ENCODE measurements at places on chromosomes 7 and 10. TPM values are rescaled to one million over a fixed set of nuclear protein-coding genes. Genes with fewer than 3 reads are reported as not detected.

GRCh38 chr10:14775656-14776055 lies 959 bp upstream of the FAM107B start:
- no peak for DNase-seq

The H2BK1 gene
- 1.0 TPM for total RNA-seq

GRCh38 chr10:31136386-31136785 lies 104.7 kb upstream of the ZNF438 start:
- DNase-seq: no peak

DNA sequence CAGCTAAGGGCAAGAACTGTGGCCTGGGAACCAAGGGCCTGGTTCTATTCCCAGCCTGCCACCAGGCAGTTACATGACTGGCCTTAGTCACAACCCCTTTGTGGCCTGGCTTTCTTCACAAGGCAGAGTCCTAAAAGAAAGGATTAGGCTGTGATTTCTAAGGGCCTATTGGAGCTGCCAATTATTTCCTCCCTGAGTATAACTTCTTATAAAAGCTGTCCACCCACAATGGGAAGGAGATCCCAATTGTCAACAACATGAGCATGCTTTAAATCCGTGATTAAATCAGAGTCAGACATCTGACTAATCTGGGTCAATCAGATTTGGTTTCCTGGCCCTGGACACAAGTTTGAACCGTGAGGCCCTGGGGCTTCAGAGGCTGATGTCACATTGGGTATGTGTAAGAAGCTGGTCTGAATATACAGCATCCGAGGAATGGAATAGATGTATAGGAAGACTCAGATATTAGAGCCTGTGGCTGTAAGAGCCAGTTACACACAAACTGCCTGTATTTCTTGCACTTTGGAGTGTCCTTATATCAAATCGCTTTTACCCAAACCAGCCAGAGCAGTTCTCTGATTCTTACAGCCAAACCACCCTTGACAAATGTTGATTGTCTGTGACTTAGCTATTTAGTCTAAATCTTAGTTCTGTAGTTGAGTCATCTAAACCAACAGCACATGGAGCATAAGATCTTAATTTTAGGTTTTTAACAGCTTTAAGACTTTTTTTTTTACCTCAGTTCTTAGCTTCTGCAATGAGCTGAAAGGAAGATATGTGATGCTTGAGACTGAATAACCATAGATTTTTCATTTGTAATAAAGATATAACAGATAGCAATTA lies 61.3 kb downstream of the ABCB4 start:
- no peak for DNase-seq

- DNase-seq: no peak
These were observed 14.7 kb downstream of the CNPY1 start for GRCh38 chr7:155531681-155532080.

- no peak for DNase-seq
These were observed 43.0 kb upstream of the OPN4 start for GRCh38 chr10:86611386-86611785.

DNA sequence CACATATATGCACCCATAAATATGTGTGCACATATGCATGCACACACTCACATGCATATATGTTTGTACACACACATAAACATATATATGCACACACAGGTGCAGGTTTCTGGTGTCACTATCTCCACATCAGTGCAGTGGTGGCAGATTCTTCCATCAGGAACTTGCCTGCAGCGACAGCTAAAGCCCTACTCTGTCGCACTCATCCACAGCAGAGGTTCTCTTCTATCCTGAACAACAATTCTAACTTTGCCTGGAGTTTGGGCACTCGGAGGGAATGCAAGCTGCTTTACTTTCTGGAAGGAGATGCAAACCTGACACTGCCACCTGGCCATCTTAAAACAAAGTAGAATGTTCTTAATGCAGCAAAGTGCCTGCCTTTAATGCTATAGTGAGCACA lies 745.8 kb downstream of the GRID1 start:
- DNase-seq: no peak

The HOXA10 gene
- not detected for total RNA-seq

DNA sequence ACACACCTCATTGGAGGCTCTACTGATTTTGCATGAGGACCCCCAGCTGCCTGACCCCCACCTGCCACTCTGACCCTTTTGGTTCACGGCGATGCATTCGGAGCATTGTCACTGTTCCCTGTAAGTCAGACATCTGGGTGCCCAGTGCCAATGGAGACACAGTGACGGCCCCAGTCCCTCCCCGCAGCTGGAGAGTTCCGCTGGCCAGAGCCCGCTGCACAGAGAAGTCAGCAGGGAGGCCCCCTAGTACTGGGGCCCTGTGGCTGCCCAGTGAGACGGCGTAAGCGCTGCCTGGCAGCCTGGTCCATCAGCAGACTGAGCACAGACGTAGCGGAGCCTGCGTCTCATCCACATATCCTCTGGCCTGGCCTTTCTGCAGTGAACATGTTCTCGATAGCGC lies 77.5 kb downstream of the NKX6-2 start:
- no peak for DNase-seq

DNA sequence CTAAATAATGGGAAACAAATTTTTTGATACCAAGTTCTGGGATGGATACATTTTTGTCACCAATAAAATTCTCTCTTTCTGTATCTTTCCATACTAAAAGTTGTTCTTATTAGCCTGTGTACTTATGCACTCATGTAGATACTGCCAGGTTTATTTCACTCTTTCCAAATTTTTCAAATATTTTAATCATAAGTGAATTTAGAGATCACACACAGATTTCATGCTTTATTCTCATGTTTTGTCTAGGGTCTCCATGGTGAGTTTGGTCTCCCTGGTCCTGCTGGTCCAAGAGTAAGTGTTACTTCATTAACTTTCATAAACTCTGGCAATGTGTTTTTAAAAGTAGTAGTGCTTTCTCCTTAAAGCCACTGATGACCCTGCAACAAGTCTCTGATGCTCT lies 20.3 kb downstream of the COL1A2 start:
- no peak for DNase-seq

DNA sequence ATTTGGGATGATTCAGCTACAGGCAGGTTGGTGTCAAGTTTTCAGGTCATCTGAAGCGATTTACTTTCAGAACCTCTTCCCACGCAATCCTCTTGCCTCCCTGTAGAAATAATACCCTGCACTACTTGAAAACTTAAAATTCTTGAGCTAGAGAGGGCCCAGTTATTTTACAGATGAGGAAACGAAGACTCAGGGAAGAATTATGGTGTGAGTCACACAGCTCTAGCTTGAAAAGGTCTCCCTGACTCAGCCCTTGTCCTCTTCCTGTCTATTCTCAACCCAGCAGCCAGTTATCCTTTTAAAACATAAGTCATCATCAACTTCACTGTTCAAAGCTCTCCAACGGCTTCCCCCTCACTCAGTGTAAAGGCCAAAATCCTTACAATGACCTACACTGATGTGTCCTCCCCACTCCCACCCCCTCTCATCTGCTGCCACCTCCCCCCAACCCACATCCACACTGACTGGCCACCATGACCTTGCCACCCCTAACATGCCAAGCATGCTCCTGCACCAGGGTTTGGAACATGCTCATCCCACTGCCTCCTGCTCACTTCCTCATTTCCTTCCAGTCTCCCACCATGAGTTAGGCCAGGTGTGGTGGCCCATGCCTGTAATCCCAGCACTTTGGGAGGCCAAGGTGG lies 3.4 kb downstream of the DNMBP start:
- DNase-seq: no peak

- no peak for DNase-seq
These were observed 35.3 kb upstream of the DPYSL4 start for GRCh38 chr10:132151286-132151950.

- no peak for DNase-seq
These were observed 76.1 kb upstream of the CPXM2 start for GRCh38 chr10:123967626-123968243.

DNA sequence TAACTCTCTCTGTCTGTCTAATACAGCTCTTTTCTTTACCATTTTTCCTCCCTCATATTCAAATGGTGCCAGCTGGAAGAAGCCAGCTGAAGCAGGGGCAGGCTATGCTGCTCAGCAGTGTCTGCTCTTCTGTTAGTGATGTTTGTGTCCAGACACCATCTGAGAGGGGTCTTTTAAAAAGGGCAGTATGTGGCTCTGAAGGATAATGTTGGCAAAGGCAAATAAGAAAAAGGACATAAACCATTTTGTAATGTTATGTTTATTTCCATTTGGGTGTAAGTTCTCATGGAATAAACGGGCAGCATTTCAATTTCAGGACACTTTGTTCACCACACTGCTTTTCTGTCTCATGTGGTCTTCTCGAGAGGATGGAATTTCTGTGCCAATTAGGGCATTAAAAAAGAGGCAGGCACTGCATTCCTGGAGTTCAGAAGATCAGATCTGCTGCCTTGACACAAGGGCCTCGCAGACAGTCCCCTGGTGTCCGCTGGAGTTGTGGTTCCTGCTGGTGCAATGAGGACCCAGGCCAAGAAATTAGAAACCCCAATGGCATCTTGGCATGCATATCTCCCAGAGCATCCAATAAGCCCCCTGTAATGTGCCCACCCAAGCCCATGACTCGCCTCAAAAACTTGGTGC lies 109.0 kb upstream of the ELMO1 start:
- DNase-seq: no peak

DNA sequence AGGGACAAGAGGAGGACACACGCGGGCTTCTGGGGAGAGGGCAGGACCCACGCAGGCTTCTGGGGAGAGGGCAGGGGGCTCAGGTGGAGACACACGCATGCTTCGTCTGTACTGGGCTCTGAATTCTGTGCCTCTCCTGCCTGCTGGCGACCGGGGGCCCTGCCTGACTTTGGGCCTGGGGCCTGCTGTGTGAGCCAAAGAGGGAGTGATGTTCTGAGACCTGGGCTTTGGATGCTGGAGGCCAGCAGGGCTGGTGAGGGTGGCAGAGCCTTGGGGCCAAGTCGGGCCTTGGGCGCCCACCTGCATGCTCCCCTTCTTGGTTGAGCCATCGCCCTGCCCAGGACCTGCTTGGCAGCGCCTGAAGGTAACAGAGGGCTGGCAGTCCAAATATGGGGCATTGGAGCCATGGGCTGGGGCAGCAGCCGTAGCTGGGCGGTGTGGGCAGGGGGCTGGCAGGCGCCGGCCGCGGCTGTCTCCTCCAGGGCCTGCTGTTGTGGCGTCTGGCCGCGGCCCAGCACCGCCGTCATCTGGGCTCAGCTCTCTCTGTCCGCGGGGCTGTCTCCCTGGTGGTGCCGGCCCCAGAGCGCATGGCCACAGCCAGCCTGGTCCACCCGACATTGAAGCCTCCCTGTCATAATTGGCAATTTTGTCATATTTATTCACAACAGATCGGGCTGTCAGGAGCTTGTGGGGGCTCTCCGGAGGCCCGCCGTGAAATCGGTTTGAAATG lies 78.9 kb downstream of the UNCX start:
- DNase-seq: no peak

The STRIP2 gene
- total RNA-seq: 0.67 TPM

- no peak for DNase-seq
These were observed 25.5 kb downstream of the JAZF1 start for GRCh38 chr7:28155019-28155660.

GRCh38 chr10:95963991-95964389 lies 56.2 kb downstream of the CC2D2B start:
- DNase-seq: no peak

- no peak for DNase-seq
These were observed 211.1 kb downstream of the GALNT17 start for GRCh38 chr7:71343039-71343438.

GRCh38 chr10:7251696-7252465 lies 159.0 kb downstream of the SFMBT2 start:
- no peak for DNase-seq

The C10orf62 gene
- total RNA-seq: not detected

DNA sequence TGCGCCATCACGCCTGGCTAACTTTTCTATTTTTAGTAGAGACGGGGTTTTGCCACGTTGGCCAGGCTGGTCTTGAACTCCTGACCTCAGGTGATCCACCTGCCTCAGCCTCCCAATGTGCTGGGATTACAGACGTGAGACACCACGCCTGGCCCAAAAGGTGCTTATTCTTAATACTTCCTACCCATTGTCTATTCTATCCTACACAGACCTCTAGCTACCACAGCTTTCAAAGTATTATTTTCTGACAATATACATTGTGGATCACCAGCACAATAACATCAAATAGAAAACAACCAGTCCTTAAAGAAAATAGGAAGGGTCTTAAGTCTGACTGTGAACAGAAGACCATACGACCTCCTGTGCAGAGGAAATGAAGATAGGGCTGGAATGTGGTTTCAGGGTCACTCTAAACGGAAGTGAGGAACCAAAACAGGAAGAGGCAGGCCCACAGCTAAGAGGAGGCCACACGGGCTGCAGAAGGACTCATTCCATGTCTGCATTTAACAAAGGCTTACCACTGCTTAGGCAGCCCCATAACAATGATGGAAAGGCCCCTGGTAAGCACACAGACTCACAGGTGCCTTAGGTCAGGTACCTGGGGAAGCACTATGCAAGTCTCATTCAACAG lies 115.2 kb downstream of the ZFAND4 start:
- no peak for DNase-seq

GRCh38 chr7:15397922-15398760 lies 163.7 kb downstream of the AGMO start:
- DNase-seq: no peak

The GOLGA7B gene
- 12.0 TPM for total RNA-seq

GRCh38 chr7:120441850-120442249 lies 168.9 kb downstream of the KCND2 start:
- no peak for DNase-seq

DNA sequence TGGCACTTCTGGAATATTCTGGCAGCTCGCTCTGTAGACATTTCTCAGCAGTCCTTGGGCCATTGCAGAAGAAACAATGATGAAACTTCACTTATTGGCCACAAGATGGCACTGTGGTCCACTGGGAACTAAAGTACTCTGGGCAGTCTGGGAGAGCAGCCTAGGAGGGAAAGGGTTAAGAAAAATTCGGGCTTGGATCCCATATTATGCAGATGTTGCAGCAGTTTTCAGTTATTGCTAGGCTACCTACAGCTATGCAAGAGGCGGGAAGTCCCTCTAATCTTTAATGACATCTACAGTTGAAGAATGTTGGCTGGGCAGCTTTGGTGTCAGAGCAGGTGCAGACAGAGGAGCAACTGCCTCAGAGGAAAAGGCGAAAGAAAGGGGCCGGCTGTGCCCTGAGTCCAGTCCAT lies 201.7 kb upstream of the PRSS58 start:
- no peak for DNase-seq

GRCh38 chr7:148727501-148728278 lies 29.0 kb downstream of the CUL1 start:
- DNase-seq: no peak

The PRKAR2B gene
- 81.0 TPM for total RNA-seq

DNA sequence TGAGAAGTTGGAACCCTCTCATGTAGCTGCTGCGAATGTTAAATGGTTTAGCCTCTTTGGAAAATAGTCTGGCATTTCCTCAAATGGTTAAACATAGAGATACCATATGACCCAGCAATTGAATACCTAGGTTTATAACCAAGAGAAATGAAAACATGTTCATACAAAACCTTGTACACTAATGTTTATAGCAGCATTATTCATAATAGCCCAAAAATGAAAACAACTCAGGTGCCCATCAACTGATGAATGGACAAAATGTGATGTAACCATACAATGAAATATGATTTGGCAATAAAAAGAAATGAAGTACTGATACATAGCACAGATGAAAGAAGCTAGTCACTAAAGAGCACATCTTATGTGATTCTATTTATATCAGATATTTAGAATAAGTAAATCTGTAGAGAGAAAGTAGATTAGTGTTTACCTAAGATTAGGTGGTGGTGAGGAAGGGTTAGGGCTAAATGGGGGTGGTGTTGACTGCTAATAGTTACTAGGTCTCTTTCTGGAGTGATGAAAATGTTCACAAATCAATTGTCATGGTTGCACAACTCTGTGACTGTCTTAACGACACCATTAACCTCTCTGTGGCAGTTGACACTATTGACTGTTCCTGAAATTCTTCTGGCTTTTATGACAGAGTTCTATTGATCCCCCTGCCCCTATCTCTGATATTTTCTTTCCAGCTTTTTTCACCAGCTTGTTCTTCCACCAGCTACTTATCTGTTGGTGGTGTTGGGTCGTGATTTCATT lies 35.2 kb downstream of the VCL start:
- DNase-seq: no peak
